ENCODE measurements at places on chromosomes 1 and 21.

DNA sequence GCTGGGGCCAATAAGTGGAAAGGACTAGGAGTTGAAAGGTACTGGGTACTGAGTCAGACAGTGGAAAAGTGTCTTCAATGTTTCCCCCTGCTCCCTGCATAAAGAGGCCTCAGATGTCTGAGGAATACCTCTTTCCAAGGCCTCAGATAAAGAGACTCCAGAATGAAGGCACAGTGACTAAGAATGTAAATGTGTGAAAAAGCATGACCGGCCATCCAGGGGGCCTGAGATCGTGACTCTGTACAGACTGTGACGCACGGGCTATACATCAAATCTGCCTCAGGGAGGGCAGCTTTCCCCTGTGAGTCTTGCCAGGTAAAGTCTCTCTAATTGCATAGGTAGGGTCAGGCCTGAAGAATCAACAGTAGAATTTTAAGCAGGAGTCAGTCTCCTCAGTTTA is 1690.5 kb downstream of the KCNT2 start:
- DNase-seq: no peak

GRCh38 chr1:150971583-150972416 is 2.8 kb downstream of the CERS2 start:
- DNase-seq: peak; percentile 26

GRCh38 chr1:244054247-244054923 is 3.3 kb downstream of the ZBTB18 start:
- no peak for DNase-seq

DNA sequence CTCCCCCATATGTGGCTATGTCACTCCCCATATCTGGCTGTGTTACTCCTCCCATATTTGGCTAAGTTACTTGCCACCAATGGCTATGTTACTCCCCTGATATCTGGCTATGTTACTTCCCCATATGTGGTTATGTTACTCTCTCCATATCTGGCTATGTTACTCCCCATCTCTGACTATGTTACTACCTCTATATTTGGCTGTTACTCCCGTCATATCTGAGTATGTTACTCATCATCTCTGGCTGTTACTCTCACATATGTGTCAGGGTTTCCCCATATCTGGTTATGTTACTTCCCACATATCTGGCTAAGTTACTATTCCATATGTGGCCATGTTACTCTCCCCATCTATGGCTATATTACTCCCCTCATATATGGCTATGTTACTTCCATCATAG is 50.3 kb upstream of the MAP10 start:
- DNase-seq: no peak

- no peak for DNase-seq
Observed at GRCh38 chr21:42019101-42019605, 9.0 kb upstream of the ZBTB21 start.

GRCh38 chr1:93816970-93817678 is 61.9 kb downstream of the DNTTIP2 start:
- DNase-seq: peak; percentile 96

GRCh38 chr1:156052862-156053767 is 483 bp downstream of the UBQLN4 start:
- DNase-seq: peak; percentile 71
